ENCODE measurements at places on chromosomes 16 and 17. TPM values are rescaled to one million over a fixed set of nuclear protein-coding genes. Genes with fewer than 3 reads are reported as not detected.

GRCh38 chr16:17470908-17471718 is at the start of gene XYLT1:
XYLT1 (minus strand) TSS chr16:17470960; CDS start chr16:17470796, 164 bp downstream.
- DNase-seq, result peak; percentile 60

GRCh38 chr16:11511801-11512200 is 74.9 kb downstream of the LITAF start:
- no peak for DNase-seq

- no peak for DNase-seq
Observed at GRCh38 chr16:3652373-3653195, 1.9 kb upstream of the DNASE1 start.

GRCh38 chr16:65312795-65313194 is 190.9 kb upstream of the CDH11 start:
- no peak for DNase-seq

DNA sequence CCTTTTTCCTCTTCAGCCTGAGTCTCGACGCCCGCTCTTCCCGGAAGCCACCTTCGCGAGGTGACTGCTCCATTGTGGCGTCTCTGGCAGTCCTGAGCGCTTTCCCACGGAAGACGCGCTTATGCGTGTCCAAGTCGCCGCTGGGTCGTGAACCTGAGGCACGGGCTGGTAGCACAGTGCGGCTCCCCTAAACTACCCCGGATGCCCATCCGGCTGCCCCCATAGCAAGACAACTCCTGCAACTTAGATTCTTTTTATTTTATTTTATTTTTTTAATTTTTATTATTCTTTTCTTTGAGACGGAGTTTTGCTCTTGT is 2.1 kb upstream of the ESRP2 start:
- DNase-seq, result no peak

TMC8 gene
- 316 TPM for total RNA-seq

ATP2C2 gene
- total RNA-seq, result not detected

DNAAF1 gene
- not detected for total RNA-seq

NOXO1 gene
- total RNA-seq, result 0.23 TPM

GUCY2D gene
- total RNA-seq, result not detected
